ENCODE measurements at places on chromosomes 4 and X.
A peak's percentile ranks its signal among the peaks of the same experiment; 100 is the strongest.

DNA sequence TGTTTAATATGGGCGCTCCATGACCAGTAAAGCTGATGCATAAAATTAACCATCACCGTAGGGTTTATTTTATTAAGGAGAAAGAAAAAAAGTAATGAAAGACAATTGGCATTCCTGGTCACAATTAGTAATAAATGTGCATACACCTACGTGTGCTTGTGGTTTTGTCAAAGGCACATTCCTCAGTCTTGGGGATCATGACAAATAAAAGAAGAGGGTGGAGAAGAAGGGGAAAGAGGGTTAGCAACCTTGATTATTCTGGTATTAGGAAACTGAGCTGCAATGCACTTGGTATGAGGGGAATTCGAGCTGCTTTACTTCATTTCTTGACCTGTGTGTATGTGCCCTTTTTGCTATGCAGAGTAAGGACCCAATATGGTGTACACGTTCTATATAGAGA is 1798.3 kb upstream of the PCDH7 start:
- no peak for DNase-seq

- DNase-seq = no peak
Measured at GRCh38 chrX:54492340-54492739, 3.7 kb downstream of the FGD1 start.

DNA sequence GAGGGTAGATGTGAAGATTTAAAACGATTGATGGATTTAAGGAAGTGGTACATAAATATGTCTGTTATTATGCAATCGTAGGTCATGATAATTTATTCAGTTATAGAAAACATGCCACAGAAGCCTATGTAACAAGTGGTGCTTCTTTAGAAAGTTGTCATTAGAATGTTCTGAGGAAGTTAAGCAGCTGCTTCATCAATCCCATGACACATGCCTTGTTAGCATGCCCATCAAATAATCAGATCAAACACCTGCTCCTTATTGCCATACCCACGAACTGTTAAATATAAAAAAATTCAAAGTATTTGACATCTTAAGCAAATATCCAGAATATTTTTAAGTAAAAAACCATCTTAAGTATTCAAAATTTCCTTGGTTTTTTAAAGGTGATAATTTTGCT is 76.4 kb upstream of the MYOZ2 start:
- DNase-seq = no peak

- DNase-seq = no peak
Measured at GRCh38 chrX:94204524-94204923, 530.5 kb downstream of the FAM133A start.

GRCh38 chr4:82780752-82781231 is 17.8 kb downstream of the SCD5 start:
- DNase-seq = peak; percentile 86

GRCh38 chrX:109862433-109862832 is 129.4 kb upstream of the ACSL4 start:
- DNase-seq = no peak

DNA sequence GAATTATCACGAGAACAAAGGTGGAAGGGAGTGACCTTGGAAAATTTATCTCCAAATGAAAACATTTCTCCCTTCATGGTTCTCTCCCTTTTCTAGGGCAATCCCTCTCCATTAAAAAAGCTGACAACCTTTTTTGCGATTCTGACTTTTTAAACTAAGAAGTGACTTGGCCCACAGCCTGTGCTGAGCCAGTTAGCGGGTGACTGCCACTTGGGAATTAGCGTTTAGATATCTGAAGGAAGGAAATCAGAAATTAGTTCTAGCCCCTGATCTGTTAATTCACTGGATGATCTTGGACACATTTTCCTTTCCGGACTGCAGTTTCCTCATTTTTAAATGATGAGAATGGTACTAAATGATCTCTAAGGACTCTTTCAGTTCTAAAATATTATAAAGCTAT is 245.0 kb downstream of the FBXO8 start:
- DNase-seq = no peak

DNA sequence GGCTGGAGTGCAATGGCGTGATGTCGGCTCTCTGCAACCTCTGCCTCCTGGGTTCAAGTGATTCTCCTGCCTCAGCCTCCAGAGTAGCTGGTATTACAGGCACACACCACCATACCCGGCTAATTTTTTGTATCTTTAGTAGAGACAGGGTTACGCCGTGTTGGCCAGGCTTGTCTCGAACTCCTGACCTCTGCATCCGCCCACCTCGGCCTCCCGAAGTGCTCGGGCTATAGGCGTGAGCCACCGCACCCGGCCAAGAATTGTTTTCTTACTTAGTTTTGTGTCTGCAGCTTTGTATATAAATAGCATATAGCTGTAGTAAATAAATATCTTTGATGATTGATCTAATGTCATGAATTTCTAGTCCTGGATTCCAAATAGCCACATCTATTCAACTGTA is 81.1 kb downstream of the IL1RAPL1 start:
- DNase-seq = no peak

GRCh38 chr4:89755220-89755619 is 81.7 kb downstream of the SNCA start:
- no peak for DNase-seq

DNA sequence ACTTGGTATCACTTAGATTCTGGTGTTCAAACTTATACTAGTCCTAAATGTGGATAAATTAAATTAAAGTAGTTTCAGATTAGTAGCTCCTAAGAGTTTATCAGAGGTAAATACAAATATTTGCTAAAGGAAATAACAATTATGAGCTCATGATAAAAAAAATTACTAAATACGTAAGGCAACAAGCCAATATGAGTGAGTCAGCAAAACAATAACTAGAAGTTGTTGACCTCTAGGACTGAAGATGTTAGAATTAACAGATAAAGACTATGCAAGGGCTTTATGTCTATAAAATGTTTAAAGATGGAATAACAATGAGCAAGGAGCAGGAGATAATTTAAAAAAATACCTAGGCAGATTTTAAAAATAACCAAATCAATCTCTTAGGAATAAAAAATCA is 195.8 kb downstream of the CLCN4 start:
- no peak for DNase-seq

GRCh38 chr4:168409089-168409801 is 71.0 kb downstream of the DDX60L start:
- no peak for DNase-seq

DNA sequence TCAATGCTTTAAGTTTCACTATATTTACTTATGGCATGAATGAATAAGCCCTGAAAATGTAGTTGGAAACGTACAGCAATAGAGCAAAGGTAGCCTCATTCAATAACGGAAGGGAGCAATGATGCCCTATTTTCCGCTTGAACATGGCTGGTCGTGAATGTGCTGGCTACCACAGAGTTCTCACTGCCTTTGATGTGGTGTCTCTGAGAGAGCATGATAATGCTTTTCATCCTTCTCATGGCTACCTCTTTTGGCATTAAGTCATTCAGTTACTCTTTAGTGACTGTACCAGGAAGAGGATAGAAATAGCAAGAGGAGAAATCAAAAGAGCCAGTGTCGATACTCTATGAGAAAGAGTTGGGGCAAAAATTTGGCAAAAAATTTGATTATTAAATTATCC is 308.0 kb downstream of the PPP3CA start:
- DNase-seq = no peak

- no peak for DNase-seq
Measured at GRCh38 chrX:11450354-11450753, 157.1 kb downstream of the AMELX start.

DNA sequence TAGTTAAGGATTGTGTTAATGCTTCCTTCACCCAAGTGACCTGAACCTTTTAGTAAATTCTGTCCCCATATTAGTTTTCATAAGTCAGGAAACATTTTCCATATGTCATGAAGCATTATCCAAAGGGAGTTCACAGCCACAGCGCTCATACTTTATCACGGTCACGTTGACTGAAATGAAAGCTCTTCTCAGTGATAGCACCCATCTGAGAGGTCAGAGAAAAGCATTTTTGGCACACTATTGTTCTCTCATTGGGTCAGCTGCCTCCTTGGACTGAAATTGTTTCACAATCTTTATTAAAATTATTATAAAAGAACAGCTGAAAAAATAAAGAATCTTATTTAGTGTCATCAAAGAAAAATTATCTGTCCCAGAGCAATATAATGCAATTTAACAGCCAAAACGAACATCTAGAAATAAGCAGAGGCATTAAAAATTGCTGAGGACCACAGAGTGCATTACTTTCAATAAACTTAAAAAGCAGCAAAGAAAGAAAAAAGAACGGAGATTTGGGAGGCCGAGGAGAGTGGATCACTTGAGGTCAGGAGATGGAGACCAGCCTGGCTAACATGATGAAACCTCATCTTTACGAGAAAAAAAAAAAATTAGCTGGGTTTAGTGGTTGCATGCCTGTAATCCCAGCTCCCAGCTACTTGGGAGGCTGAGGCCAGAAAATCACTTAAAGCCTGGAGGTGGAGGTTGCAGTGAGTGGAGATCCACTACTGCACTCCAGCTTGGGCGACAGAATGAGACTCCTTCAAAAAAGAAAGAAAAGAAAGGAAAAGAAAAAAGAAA is 680.8 kb upstream of the FAM241A start:
- no peak for DNase-seq

DNA sequence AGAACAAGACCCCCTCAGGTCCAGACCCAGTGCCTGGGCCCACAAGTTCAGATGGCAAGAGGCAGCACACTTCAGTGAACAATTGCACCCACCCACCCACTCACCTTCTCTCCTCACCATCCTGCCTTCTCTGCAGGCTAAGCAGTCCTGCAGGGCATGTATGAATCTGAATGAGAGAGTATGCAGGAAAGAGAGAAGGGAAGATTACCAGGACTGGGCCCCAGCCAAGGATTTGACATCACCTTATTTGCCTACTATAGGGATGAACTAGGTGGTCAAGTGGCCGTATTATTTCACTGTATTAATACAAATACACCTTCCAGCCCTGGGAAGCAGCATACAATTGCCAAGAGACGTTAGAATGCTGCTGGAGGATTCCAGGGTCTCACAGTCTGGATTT is 2.1 kb upstream of the ZNF141 start:
- no peak for DNase-seq

DNA sequence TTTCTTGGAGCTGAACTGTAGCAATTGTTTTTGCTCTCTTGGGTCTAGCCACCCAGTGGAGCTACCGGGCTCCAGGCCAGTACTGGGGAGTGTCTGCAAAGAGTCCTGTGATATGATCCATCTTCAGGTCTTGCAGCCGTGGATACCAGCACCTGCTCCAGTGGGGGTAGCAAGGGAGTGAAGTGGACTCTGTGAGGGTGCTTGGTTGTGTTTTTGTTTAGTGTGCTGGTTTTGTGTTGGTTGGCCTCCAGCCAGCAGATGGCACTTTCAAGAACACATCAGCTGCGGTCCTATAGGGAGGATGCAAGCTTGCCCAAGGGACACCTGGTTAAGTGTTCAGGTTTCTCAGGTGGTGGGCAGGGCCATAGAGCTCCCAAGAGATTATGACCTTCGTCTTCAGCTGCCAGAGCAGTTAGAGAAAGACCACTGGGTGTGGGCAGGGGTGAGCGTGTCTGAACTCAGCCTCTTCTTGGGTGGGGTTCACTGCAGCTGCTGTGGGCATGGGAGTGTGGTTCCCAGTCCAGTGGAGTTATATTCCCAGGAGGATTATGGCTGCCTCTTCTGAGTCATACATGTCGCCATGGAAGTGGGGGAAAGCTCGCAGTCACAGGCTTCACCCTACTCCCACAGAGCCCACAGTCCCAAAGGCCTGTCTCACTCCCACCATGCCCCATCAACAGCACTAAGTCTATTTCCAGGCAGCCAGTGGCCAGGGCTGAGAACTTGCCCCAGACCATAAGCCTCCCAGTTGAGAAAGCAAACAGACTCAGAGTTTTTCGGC is 811.6 kb downstream of the GLUD2 start:
- DNase-seq = no peak

DNA sequence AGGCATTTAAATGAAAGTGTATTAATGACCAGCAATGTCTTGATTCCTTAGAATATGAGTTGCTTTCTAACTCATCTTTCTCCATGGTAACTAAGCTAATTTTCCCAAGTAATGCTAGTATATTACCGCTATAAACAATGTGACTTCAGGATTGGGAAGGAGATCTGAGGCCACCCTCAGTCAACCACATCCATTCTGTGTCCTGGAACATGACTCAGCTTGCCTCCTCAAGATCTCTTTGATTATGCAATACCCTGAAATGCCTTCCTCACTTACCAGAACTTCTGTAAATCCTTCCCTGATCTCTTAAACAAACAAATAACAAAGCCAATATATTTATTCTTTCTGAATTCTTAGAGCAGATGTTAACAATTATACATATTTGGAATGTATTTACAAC is 1495.5 kb downstream of the PCDH18 start:
- no peak for DNase-seq

GRCh38 chrX:40290517-40290916 is 192.8 kb upstream of the BCOR start:
- no peak for DNase-seq

- no peak for DNase-seq
Measured at GRCh38 chr4:148366251-148366650, 76.0 kb downstream of the NR3C2 start.

- DNase-seq = no peak
Measured at GRCh38 chr4:121514443-121514842, 133.6 kb upstream of the QRFPR start.

- DNase-seq = no peak
Measured at GRCh38 chr4:123744664-123745290, 348.2 kb downstream of the SPRY1 start.

DNA sequence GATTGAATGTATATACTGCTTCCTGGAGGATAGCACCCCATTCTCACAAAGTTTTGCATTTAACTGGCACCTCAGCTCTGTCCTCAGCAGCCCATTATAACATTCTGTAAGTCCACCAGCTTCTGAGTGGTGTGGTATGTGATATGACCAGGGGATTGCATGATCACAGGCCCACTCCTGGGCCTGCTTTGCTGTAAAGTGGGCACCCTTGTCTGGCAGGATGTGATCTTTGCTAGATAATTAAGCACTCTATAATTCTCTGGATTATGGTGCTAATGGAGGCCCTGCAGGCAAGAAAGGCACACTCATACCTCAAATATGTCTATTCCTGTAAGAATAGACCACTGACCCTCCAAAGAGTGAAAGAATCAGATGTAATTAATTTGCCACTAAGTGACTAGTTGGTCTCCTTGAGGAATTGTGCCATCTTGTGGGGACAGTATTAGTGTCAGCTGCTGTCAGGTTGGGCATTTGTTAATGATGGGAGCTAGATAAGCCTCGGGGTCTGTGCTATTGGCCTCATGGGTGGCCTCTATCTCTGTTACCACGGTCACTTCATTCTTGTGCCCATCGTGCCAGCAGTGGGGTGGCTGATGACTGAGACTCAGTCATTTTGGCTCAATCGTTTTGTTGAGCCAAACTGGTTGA is 2.2 kb upstream of the CFI start:
- DNase-seq = no peak

Measured in left forelimb (tissue), 1 donor.